Pulmonary artery endothelial cell (primary cell): ENCODE measurements at places on chromosomes 2 and 18. TPM values are rescaled to one million over a fixed set of nuclear protein-coding genes. Genes with fewer than 3 reads are reported as not detected.

DNA sequence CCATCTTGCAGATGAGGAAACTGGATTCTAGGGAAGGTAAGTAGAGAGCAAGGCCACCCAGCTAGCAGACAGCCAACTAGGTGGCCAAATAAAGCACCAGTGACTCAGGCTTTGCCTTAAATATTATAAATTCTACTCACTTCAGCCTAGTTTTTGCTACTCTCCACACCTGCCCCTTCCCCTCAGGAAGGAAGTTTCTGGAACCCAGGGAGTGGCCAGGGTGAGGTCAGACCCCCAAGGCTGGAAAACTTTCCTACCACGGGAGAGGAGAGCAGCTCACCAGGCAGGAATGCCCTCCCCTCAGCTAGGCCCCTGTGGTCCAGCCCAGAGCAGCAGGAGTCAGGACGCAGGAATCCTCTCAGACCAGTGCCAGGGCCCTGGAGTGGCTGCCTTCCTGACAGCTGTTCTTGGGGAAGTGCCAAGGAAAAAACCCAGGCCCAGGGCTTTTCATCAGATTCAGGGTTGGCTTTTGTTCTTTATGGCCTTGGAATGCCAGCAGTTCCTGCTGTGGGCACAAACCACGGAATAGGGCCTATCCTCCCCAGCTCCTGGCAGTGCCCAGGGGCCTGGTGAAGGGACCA is 5.1 kb upstream of the PAX8 start:
- DNase-seq, result peak; percentile 15

DNA sequence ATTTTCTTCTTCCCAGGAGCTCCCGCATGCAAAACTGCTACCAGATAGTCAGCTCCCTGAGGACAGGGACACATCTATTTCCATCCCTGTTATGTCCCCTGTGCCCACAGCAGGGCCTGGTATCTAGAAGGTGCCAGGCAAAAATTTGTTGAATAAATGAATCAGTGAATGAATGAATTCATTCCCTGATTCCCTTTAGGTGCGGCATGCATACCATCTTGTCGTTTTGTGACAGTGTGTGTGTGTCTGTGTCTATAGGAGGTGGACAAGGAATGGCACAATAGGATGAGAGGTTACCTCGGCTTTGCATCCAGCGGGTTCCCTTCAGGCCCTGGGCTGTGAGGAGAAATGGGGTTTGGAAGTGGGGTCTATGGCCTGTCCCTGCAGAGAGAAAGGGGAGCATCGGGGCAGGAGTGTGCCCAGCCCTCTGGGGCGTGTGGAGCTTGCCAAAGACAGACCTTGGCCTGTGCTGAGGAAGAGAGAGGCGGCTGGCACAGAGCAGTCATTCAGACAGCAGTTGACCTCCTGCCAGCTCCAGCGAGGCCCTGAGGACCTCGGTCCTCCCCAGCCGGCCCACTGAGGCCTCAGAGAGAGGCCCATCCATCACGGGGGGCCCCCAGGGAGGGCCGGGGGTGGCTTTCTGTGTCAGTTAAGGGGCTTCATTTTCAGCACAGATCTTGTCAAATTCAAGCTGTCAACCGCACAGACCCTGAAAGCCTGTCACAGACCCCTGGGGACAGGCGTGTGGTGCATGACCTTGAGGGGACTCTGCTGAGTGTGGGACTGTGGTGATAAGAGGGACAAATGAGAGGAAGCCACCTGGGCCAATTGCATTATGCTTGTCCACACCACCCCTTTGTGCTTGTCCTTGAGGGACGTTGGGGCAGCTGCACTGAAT is 125.9 kb upstream of the CXCR4 start:
- no peak for DNase-seq

DNA sequence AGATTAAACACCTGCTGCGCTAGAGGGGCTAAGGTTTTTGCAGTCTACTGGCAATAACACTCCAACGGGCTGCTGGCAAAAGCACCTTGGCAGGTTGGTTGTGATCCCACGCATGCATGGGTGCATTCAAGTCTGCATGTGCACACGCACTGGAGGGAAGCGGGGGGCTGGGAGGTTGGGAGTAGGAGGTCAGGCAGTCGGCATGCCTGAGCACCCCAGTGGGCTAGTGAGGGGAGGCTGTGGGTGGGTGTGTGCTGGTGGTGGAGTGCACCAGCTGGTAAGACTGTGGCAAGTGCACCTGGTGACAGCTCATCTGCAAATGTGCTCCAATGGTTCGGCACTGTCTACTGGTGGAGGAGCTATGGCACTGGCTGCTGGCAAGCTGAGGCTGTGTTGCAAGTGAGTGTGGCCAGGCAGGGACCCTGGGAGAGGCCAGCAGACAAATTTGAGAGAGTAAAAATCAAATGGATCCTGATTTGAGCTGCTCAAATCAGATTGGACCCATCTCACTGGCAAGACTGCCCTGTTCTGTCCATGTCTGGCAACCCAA is 460.6 kb upstream of the DSEL start:
- no peak for DNase-seq

DNA sequence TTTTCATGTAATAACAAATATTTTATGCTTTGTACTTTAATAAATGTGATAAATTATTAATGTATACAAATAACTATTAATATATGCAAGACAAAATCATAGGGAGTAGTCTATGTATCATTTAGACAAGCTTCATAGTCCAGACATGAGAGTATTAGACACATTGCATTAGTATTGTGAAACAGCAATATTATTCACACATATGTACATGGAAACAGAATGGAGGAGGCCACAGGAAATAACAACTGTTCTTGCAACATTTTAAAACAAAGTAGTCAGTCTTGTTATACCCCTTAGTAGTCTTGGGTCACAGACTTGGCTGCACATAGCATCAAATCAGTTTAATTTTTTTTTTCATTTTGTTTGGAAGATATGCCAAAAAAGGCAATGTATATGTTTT is 15.8 kb downstream of the DSC1 start:
- no peak for DNase-seq

TCF4 gene
- total RNA-seq, result 292 and 339 TPM in 2 replicates

DNA sequence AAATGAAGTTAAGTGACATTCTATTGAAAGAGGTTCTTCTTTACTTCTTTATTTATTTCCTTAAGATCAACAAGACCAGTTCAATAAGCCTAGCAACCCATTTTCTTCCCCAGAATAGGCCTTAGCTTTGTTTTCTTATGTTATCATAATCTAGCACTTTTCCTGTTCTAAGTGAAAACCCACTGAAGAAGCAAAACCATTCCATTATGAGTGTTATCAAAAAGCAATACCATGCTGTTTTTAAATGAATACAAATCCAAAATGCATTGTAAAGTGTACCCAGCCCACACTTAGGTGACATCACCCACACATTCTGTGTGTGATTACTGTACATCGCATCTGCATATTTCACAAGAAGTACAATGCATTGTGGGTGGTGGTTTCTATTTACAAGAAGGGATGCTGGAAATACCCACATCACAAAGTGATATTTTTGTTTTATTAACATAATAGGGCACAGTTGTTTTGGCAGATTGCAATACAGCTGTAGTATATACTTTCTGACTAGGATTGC is 679.5 kb downstream of the KCNJ3 start:
- DNase-seq, result no peak

DNA sequence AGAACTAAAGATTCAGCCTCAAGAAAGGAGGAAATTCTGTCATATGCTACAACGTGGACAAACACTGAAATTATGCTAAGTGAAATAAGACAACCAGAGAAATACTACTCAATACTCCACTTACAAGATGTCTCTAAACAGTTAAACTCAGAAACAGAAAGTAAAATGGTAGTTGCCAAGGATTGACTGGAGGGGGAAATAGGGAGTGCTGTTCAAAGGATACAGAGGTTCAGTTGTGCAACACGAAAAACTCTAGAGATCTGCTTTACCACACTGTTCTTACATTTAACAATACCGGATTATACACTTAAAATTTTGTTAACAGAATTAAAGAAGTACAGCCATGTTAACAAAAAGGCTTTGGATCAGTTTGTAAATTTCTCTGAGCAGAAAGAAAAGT is 39.8 kb upstream of the C2orf15 start:
- no peak for DNase-seq

RESP18 gene
- total RNA-seq, result not detected in 2 replicates

DNA sequence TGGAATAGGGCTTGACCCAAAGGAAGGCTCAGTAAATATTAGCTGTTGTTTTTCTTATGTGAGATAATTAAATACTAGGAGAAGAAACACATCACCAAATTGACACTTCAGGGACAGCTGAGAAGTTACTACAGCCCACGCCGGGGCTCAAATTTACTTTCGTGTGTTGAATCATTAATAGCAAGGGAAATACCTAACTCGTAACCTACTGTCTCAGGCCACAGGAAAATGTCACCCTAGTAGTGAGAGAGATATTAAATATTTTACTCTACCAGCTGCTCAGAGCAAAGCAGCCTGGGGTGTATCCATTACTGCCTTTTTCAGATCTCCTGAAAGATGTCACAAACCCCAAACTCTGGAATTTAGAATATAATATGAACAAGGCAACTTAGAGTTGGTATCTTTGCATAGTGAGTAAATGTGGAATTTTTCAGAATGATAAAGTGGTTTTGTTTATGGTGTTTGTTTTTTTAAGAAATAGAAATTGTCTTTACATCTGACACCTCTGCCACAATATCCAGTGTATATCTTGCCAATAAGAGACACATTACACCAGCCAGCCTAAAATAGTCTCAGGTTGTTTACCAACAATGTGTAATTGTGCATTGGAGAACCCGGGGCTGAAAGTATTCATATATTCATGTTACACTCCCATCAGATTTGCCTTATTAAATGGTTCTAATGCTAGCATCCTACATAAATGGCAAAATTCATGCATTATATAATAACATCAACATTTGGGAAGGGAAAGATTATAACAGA is 48.4 kb downstream of the ATP8B1 start:
- no peak for DNase-seq

DCDC2C gene
- total RNA-seq, result not detected in 2 replicates

SCN9A gene
- 0.11 and 0.33 TPM in 2 replicates for total RNA-seq

GRCh38 chr2:175170659-175171304 is 2.8 kb upstream of the ATF2 start:
- no peak for DNase-seq

DNA sequence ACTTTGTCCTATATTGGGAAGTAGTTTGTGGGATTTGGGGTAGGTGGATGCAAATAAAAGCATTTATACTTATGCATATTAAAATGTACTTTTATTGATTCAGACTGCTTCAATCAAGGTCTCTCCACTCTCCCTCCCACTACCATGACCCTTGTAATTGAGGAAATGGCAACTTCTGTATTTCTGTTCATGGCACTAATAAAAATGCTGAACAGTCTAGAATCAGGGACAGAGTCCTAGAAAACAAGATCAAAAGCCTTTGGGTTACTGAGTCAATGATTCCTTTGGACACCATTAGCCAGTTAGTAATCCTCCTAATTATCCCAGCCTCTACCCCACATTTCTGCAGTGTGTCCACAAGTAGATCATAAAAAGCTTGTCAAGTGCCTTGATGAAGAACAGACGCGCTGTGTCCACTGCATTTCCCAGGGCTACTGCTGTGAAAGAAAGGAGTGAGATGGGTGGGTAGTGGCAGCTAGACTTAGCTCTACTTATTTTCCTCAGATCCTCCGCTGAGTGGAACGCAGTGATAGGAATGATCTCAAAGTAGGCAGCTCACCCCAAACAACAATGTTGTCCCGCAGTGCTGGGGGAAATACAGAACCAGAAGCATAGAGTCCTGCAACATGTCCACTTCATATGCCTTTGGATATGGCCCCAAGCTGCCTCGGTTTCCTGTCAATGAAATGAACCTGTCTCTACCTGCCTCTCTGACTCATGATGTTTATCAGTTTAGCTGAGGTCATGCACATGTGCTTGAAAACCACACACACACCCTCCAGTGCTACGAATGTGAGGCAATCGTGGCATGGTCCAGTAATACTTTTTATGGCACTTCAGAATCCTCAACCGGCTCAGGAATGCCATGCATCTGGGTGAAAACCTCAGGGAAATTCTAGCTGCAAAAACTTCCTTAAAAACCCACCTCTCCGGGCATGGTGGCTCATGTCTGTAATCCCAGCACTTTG is 115.5 kb downstream of the COL6A3 start:
- DNase-seq, result no peak

GRCh38 chr18:52216666-52217065 is 123.3 kb upstream of the DCC start:
- no peak for DNase-seq

KIF5C gene
- total RNA-seq, result under 0.01 and 0.18 TPM in 2 replicates

TUBA3E gene
- total RNA-seq, result not detected in 2 replicates

- no peak for DNase-seq
Observed at GRCh38 chr2:226548732-226549131, 250.9 kb downstream of the IRS1 start.

DNA sequence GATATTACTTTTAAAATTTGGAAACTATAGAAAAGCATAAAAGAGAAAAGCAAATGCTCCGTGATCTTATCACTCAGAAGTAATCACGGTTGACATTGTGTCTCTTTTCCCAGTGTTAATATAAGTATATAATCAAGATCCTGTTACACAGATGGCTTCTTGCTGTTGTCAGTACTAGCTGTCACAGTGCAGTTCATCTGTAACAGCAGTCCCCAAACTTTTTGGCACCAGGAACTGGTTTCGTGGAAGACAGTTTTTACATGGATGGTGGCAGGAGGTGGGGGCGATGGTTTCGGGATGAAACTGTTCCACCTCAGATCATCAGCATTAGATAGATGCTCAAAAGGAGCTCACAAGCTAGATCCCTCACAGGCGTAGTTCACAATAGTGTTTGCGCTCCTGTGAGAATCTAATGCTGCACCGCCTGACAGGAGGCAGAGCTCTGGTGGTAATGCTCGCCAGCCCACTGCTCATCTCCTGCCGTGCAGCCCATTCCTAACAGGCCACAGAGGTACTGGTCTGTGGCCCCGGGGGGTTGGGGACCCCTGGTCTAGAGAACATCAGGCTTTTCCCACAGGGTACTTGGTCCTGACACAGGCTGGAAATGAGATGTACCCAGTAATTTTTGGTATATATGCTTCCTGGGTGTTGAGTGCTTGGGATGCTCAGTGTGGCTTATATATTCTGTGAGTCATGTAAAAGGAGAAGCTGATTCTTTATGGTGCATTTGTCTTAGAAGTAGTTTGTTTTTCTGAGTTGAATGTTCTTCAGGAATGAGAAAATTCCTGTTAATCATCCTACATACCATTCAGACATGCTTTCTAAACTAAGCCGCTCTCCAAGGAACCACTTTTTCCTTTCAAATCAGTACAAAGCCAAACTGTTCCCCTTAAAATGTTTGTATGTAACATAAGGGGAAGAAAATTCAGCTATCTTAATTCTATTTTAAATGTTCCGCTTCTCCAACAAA is 121.8 kb downstream of the NCK2 start:
- DNase-seq, result no peak

MYL1 gene
- not detected in 2 replicates for total RNA-seq

DNA sequence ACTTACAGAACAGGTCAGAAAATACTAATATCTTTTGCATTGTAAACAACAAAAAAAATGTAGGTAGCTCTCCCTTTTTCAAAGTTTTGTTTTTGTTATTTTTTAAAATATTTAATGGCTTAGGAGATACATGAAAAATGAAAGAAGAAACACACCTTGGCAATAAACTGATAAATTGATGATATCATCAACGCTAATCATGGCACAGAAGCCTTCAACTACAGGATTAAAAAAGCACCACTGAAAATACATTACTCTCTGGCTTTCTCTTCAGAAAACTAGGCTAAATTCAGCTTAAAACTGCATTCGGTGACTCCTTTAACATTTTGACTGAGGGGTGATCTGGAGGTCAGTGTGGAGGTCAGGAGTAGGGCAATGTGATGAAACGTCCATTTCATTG is 1018.8 kb upstream of the FANCL start:
- no peak for DNase-seq

- no peak for DNase-seq
Observed at GRCh38 chr2:191213333-191213732, 31.9 kb upstream of the MYO1B start.
